ENCODE measurements at places on chromosomes 6 and 20.

DNA sequence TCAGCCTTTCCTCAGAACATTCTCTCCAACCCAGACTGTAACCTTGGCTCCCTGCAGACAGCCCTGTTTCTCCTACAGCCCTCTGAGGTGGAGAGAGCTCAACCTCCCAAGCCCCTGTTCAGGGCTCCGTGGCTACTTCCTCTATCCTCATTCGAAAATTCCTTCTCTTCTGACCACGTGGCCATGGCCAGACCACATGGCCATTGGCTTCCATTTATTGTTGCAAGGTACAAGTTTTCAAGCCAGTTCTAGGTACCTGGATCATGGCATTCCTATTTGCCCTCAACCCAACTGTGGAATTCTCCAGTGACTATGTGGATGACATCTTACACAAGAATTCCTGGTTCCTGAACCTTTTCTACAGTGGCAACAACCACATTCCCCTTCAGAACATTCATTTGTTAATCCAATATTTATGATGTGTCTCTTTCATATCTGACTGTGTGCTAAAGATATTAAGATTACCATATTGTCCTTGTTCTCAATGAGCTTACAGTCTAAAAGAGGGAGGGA is 161.9 kb downstream of the GMPR start:
- DNase-seq: no peak

DNA sequence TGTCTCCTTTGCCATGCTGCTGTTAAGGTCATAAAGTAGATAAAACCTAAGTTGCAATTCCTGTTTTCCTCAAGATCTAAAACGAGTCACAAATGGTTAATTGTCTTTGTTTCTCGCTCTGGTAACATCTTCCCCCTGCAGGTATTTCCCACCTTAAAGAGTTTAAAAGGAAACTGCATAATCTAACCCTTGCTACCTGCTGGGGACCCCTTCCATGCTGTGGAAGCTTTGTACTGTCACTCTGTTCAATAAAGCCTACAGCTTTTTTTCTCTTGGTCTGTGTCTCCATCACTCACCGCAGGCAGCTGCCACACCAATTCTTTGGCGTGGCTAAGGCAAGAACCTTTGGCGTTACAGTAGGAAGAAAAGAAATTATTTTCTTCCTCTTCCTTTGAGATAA is 117.7 kb upstream of the GJE1 start:
- DNase-seq: no peak

GRCh38 chr20:24779131-24779530 is 169.9 kb upstream of the CST7 start:
- DNase-seq: no peak

- peak; percentile 38 for DNase-seq
Measured at GRCh38 chr20:59010995-59011873, 4.2 kb upstream of the CTSZ start.

DNA sequence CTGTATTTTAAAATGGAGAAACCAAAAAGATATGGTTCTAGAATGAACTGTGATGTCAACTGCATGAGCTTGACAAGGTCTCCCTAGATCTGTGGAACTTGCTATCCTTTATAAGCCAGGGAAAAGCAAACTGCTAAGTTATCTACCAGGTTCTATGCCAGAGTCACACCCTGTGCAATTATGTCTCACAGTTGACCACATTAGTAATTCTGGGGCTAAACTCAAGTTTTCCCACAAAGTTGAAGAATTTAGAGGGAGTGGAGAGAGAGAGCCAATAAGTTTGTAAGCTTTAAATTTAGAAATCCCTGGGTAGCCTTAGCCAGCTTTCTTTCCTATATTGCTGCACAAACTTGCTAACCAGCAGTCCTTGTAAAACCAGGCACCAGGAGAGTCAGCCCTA is 407.0 kb upstream of the SASH1 start:
- DNase-seq: no peak

- DNase-seq: no peak
Measured at GRCh38 chr20:31760519-31761240, 21.6 kb downstream of the TPX2 start.

DNA sequence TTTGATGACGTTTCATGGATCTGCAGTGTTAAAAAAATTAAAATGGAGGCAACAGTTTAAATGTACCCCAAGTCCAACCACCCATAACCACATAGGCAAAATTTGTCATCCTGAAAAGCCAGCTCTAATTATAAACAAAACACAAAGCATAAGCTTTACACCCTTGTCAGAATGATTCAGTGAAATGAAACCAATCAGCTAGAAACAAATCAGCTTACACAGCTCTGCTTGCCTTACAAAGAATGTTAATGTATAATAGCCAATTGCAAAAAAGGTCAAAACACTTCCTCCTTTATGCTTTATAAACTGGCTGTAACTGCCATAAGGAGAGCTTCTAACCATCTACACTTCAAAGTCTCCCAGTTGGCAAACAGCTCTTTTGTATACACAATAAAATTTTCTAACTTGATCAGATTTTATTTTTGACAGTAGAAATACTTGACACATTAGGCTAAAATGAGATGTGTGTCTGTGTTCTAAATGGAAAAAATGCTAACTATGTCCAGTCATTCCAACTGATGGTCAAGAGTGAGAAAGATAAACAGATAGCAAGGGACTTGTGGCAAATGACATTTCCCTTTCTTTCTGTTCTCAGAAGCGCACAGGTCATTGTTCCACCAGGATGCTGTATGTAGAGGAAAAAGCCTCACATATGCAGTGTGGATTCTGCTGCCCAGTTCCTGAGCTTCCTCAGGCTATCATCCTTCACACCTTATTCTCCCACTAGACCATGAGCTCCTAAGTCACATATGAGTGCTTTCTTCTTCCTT is 344.3 kb upstream of the ID4 start:
- DNase-seq: no peak

DNA sequence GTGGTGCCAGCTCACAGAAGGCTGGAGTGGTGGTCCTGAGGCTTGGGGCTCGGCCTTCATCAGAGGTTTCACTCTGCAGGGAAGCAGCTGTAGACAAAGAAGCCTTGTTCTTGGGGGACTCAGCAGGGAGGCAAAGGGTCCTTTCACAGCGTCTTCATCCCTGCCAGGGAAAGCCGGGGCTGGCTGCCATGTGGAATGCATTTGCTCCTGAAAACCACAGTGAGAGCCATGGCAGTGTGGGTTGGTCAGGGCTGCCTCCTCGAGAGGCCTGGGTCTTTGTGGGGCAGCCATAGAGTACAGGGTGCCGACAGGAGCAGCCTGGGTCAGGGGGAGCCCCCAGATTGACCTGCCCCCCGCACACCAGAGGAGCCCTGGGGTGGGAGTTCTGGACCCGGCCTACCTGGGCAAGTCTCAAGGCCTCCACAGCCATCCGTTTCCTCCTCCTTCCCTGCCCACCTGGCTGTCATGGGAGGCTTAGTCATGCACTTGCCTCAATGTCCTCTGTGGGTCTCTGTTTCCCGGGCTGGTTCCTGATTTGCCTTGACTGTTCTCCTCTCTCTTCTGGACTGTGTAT is 144.0 kb downstream of the CDC5L start:
- DNase-seq: no peak

DNA sequence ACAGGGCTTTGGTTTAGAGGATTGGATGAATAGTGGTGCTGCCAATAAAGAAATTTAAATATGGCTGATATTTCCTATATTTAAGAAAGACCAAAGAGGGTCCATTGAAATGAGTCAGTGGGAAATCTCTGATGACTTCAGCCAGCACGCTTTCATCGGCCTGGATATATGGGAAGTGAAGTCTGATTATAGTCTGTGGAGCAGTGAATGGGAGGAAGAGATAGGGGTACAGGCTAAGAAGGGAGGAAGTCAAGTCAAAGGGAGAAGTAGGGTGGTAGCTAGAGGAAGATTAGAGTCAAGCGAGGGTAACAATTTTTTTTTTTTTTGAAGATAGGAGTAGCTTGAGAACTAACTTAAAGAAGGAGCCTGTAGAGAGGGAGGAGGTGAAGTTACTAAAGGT is 22.7 kb downstream of the SLC16A10 start:
- DNase-seq: no peak

GRCh38 chr6:45690846-45691245 is 313.1 kb upstream of the SUPT3H start:
- no peak for DNase-seq

DNA sequence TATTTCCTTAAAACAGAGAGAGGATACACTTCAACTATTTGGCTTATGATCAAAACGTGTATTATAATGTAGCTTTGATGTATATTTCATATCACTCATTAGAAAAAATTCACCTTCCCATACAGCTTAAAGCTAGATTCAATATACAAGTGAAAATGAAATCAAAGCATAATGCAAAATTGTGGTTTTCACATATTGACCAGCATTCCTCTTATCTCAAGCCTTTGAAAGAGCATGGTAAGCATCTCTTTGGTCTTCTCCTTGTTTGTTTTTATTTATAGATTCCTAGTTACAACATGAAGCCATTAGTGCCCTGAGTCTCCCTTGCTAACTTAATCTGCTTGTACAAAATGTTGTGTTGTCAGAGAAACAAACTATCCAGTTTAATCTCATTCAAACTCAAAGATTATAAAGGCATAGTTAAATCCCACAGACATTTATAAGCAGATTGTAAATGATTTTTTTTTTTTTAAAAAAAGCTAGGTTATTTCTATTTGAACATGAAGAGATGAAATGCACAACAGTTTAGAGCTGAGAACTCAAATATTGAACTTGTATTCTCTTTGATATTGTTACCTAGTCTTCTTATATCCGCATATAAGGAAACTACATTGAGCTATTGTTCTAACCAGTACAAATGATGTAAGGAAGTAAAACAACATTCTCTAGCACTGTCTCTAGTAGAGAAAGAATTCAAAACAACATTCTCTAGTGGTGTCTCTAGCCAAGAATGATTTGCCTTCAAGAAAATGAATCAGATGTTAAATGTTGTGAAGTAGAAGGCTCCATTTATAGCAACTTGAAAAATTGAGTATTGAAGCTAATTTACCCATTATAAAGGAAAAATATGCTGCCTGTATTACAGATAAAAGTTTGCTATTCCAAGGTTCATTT is 31.2 kb upstream of the SMIM28 start:
- no peak for DNase-seq

DNA sequence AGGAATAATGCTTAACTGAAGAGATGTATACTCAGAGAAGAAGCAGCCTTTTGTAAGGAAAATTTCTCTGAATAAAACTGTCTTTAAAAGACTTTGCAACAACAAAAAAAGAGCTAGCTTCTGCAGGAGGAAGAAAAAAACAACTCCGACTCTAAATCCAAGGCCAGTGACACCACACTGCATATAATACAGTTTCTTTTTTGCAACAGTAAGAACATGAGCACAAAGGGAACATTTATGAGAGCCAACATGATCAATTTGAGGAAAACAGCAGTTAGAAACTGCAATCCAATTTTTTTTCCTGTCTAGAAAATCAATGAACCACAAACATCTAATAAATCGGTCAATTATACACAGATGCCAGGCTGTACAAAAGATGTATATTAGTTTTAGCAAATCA is 42.9 kb upstream of the UST start:
- DNase-seq: no peak

- DNase-seq: no peak
Measured at GRCh38 chr6:112027942-112028674, 25.8 kb upstream of the CCN6 start.

DNA sequence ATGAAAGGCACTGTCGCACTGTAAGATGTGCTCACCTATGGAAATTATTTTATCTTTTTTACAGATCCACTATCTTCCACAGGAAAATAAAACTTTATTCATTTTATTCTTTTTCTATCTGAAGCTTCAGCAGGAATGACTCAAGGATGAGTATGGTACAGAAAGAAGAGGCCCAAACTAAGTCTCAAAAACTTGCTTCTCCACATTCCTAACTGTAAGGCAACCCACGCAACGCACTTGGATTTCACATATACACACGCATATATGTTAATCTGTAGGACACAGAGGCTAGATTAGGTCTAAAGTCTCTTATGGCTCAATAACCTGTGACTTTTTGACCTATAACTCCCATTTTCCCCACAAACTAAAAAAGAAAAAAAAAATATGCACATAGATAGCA is 81.9 kb downstream of the RALGAPA2 start:
- DNase-seq: no peak

GRCh38 chr20:35739294-35740163 is 2.5 kb downstream of the RBM39 start:
- DNase-seq: no peak

- DNase-seq: no peak
Measured at GRCh38 chr6:116536216-116536621, 9.3 kb downstream of the TRAPPC3L start.

GRCh38 chr6:4487538-4487937 is 288.7 kb upstream of the CDYL start:
- DNase-seq: no peak

GRCh38 chr6:127570739-127571389 is 6.1 kb upstream of the C6orf58 start:
- DNase-seq: peak; percentile 27

- no peak for DNase-seq
Measured at GRCh38 chr20:37526238-37526838, 1.3 kb downstream of the BLCAP start.

DNA sequence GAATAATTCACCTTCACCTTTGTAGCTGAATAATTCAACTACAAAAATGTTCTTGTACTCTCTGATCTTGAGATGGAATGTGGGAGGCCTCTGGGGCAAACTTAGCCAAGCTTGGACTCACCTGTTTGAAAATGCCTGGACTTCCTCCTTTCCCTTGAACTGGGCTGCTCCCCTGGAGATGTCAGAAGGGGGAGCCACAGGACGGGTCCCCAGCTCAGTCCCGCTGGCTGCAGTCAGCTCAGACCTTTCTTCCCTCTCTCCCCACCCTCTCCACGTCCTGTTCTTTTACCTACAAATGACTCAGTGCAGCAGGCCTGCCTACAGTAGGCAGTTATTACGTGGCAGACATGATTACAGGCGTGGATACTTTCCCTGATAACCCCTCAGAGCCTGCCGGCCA is 131.5 kb upstream of the RALGAPA2 start:
- DNase-seq: no peak

DNA sequence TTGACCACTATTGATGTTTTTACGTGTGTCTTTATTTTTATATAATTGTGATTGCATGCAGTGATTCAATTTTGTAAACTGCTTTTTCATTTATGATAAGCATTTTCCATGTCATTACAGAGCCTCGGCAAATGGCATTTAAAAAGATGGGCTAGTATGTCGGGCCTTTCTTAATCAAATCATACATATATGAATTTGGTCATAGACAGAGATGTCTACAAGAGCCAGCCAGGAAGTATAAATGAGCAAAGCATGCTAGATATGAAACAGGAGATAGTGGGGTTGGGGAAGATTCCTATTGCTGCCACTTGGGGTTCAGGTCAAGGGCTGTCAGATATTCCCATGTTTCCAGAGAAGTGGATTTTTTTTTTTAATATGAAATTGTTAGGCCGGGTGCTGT is 20.0 kb downstream of the KIF3B start:
- no peak for DNase-seq

- DNase-seq: no peak
Measured at GRCh38 chr6:36463676-36464075, 20.9 kb downstream of the KCTD20 start.

GRCh38 chr6:153117986-153118879 is 12.8 kb downstream of the RGS17 start:
- DNase-seq: no peak

- no peak for DNase-seq
Measured at GRCh38 chr20:48789781-48790472, 37.9 kb downstream of the PREX1 start.

GRCh38 chr6:158008864-158009113 is 27.1 kb downstream of the SYNJ2 start:
- no peak for DNase-seq

All from T-helper 2 cell (primary cell).